ENCODE measurements at places on chromosomes 3 and 15. TPM values are rescaled to one million over a fixed set of nuclear protein-coding genes. Genes with fewer than 3 reads are reported as not detected.
A peak's percentile ranks its signal among the peaks of the same experiment; 100 is the strongest.

OR5H2 gene
- polyA plus RNA-seq: not detected

GRCh38 chr3:46370839-46371518 is at the start of gene CCR5:
Gene CCR5, plus strand, starts transcription at chr3:46370946. Its CDS starts 1,957 bp downstream, at chr3:46372903.
- DNase-seq: no peak

DNA sequence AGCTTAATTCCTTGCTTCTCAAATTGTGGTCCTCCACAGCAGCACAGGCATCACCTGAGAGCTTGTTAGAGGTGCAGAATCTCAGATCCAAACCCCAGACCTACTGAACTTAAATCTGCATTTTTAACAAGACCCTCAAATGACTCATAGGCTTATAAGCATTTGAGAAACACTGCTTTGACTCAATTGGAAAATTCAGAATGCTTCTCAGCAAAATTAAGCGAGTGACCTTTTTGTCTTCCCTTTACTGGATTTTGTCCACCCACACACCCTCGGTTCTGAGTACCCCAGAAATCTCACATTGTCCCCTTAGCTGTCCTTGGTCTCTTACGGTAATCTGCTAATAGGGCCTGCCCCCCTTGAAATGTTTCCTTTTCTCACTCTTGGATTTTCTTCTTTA is 17.9 kb downstream of the CD80 start:
- no peak for DNase-seq

DNA sequence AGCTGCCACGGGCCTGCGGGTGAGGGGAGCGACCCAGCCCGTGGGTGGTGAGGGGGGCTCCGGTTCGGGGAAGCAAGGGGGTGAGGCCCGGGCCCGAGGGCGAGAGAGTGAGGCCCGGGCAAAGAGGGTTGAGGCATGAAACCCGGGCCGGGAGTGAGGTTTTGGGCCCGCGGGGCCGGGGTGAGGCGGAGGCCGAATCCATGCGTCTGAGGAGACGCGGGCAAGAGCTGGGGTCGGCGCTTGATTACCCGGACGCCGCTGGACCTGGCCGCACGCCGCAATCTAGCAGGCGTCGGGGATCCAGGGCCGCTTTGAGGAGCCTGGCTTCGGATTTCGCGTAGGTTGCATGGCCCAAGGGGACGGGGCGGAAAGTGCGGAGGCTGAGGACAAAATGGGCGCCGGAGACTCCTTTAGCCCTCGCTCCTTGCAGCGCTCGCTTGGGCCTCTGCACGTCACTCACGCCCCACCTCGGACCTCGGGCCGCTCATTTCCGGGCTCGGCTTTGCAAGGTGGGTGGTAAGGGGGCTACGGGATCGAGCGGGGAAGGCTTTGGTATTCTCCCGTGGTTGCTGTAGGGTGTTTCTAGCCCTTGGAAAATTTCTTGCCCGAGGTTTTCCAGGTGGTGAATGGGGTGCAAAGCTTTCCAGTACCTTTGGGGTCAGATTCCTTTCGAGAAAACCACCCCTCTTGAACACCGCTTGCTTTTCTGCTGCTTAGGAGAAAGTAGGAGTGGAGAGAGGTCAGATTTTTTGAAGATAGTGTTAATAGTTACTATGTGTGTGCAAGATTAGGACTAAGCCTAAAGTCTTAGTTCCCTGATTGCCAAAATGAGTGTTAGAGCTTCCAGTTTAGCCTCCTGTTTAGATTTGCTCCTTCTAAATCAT is 827 bp downstream of the SLC25A36 start:
- peak; percentile 66 for DNase-seq

DNA sequence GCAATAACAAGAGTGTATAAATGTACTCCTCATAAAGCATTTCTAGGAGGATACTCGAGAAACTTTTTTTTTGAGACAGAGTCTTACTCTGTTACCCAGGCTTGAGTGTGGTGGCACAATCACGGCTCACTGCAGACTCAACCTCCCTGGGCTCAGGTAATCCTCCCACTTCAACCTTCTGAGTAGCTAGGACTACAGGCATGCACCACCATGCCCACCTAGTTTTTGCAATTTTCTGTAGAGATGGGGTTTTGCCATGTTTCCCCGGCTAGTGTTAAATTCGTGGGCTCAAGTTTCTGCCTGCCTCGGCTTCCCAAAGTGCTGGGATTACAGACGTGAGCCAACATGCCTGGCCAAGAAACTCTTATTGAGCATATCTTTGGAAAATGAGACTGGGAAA is 59.1 kb upstream of the PHLDB2 start:
- DNase-seq: no peak

Measured in right renal pelvis (tissue), 4 donors.